ENCODE measurements at places on chromosomes 2 and 18.

GRCh38 chr2:239729681-239730566 lies 295.2 kb downstream of the NDUFA10 start:
- no peak for DNase-seq

DNA sequence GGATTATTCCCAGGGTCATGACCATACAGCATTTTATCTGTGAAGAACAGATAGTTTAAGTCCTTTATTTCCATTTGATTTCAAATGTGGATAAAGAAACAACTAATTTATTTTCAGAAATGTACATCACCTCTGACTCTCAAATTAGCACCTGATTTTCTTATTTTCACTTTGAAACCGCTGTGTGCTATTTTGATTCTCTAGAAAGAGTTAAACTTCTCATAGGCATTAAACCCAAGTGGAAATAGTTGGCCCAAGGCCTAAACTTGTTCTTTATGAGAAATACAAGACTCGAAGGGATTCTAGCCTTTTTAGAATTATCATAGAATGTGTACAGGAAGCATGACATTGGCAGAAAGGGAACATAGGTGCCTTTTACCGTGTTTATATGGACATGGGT lies 41.5 kb upstream of the LTBP1 start:
- DNase-seq = no peak

DNA sequence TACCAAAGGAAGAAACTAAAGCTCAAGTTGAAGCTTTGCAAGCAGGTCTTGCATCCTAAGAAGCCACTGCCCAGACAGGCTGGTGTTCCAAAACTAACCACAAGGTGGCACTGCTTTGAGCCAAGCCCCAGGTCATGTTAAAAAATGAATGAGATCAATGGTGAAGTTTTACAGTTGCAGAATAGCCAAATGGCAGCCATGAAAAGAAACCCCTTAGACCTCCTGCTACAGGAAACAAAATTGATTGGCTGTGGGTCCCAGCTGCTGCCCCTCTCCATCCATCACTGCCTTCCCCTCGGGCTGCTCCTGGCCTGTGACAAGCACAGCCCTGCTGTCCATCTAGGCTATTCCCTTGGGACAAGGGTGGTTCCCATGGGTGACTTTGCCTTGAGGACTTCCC lies 20.7 kb upstream of the MREG start:
- DNase-seq = peak; percentile 81

- DNase-seq = peak; percentile 87
Observed at GRCh38 chr2:217370391-217370790, 510.5 kb upstream of the TNP1 start.

DNA sequence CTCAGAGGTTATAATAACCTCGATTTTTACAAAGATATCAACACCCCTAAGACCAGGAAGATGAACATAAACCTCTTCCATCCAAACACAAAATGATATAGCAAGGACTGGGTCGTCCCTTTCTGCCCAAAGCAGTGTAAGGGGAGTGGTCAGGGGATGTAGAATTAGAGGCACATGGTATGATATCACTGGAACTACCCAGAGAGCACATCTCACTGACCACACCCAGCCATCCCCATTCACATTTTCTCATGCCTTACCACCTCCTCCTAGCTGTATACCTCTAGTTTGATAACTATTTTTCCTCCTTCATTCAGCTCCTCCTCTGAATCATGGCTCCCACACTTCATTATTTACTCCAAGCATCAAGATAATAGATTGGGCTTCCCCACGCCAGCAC lies 152.6 kb downstream of the COPS8 start:
- DNase-seq = no peak

GRCh38 chr2:187842315-187842714 lies 288.1 kb upstream of the TFPI start:
- DNase-seq = no peak

- no peak for DNase-seq
Observed at GRCh38 chr2:212426637-212427412, 111.8 kb downstream of the ERBB4 start.

DNA sequence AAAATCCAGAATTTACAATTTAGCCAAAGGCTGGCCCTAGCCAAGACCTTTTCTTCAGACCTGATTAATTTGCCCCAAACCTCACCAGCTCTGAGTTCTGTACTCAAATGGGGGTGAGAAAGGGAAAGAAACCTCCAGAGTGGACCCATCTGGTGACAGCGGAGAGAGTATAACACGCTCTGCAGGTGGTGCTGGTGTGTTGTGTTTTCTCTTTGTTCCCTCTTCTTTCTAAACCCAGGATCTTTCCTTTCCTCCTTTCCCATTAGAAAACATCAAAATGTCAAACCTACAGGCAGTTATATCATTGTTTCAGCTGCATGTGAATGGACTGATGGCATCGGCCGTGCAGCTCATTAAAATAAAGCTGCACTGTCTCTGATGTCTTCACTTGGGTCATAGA lies 253.2 kb upstream of the SP5 start:
- DNase-seq = no peak

- DNase-seq = no peak
Observed at GRCh38 chr2:199458806-199459285, 1.1 kb upstream of the SATB2 start.

DNA sequence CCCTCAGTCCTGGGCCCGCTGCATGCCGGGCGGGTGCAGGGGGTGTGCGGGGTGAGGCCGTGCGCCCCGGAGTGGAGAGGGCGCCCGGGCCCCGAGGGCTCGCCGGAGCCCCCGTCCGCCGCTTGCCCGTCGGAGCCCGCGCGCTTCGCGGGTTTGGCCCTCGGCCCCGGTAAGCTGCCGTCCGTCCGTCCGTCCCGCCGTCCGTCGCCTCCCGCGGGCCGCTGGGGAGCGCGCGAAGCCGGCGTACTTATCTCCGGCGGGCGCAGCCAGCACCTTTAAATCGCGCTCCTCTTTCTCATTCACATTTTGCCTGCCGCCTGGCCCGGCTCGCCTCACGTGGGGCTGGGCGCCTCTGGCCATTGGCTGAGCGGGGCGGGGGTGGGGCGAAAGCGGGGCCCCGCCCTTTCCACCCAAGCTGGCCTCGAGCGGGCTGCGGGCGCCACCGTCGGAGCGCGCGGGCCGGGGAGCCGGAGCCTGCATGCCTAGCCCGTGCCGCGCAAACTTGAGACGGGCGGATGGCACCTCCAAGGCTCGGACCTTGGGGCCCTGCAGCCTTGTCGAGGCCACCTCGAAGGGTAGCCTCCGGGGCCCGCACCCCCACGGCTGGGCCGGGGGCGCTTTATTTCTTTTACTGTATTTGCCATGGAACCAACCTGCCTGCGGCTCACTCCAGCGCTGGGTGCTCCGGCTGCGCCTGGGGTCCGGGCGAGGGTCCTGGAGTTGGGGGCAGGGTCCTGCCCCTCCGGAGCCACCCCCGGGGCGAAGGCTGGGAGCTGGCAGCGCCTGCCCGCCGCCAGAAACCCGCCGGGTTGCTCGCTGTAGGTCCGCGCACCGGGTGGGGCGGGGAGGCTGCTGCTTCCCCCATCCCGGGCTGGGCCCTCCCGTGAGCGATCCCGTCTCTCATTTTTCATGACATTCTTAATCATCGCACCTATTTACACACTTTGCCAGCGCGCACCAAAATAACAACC lies at the start of gene GBX2:
TSS of gene GBX2 (minus strand) at position 277 of the 971 bp plus-strand sequence. CDS start 415 bp downstream, outside the sequence.
- no peak for DNase-seq

DNA sequence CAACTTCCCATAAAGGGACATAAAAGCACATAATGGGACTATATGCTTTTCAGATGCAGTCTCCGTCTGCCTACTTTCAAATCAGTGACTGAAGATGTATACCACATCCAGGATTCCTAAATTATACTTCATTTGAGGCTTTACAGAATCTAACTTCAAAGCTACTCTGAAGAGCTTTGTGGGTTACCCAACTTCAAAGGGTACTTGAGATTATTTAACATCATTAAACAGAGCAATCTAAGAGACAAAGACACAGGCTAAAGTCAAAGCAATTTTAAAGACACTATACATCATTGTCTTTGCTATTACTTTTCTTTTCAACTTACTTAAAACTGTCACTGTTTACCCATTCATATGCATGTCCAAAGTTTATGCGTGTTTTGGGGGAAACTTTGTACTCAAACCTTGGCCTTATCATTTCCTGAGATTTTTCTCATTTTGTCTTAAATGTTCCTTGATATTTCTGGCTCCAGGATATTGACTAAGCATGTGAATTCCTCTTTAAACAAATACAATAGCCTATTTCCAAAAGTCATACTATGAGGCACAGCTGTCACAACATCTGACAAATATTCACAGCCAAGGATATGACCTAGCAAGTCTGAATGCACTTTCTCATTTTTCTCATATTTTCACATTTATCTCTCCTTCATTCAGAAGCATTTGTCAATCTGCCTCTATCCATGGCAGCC lies 1985.1 kb upstream of the PIK3C3 start:
- DNase-seq = no peak

DNA sequence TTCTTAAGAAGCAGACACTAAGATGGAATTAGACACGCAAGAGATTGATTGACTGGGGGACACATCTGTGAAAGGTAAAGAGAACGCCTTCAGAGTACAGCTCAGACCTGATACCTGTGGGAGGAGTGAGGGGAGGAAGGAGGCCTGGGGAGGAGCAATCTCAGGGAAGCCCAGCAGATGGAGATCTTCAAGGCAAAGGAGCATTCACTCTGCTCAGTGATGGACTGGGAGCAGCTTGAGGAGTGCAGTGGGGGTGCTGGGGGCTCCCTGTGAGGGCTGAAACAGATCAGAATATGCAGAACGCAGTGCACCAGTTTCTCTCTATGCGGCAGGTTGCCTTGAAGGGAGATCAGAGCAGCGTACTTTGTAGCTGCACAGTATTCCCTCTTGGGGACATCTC lies 103.7 kb upstream of the ATP8B1 start:
- no peak for DNase-seq

DNA sequence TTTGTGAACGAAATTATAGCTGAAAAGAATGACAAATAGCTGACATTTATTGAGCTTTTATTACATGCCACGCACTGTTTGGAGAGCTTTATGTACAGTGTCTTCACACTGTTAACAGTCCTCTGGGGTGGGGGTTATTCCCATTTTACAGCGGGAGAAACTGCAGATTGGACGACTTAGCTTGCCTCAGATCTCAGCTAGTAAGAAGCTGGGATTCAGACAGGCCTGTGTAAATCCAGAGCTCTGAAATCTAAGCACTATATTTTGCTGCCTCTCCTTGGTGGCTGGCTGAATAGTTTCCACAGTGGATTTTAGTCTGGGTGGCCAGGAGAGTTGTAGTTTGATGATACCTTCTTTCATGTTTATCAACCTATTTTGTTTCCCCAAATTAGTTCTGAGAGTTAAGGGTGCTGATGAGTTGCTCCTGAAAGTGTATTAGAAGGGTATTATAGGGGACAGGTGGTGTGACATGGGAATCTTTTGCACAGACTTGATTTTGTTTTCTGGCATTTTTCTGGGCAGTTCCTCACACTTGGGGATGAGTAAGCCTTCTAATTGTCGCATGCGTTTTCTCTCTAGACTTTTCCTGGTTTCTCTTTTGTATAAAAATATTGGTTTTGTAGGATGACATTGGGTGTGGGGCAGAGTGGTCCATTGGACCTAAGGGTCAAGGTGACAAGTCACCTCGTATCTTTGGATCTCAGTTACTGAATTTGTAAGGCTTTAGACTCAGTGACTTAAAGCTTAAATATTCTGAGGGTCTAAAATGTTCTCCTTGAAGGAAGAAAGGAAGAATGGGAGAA lies 1.5 kb downstream of the ACSL3 start:
- peak; percentile 33 for DNase-seq

DNA sequence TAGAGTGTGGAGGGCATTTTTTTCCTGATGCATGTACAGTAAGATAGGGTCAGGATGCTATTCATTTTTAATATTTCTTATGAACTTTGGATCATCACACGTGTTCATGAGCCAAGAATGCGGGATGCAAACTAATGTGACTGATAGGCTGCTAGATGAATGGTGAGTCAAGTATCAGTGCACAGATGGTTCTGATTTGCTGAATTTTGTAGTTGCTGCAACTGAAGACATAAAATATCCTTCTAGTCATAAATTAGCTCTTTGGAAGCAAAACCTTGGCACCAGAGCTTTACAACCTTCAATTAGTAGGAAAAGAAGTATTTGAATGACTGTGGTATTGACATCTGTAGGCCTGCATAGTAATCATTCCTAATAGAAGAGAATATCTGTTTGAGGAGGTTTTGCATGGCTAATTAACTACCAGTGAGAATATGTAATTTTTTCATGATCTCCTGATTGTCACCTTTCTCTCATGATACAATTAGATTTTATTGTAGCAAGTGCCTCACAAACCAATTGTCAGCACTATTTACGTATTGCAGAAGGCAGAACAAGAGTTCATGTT lies 94.0 kb downstream of the VRK2 start:
- no peak for DNase-seq

GRCh38 chr2:181305301-181306123 lies 151.7 kb upstream of the ITGA4 start:
- peak; percentile 98 for DNase-seq

GRCh38 chr2:38613849-38614213 lies 11.1 kb upstream of the HNRNPLL start:
- no peak for DNase-seq

- DNase-seq = peak; percentile 9
Observed at GRCh38 chr18:52694804-52695203, 354.8 kb downstream of the DCC start.

DNA sequence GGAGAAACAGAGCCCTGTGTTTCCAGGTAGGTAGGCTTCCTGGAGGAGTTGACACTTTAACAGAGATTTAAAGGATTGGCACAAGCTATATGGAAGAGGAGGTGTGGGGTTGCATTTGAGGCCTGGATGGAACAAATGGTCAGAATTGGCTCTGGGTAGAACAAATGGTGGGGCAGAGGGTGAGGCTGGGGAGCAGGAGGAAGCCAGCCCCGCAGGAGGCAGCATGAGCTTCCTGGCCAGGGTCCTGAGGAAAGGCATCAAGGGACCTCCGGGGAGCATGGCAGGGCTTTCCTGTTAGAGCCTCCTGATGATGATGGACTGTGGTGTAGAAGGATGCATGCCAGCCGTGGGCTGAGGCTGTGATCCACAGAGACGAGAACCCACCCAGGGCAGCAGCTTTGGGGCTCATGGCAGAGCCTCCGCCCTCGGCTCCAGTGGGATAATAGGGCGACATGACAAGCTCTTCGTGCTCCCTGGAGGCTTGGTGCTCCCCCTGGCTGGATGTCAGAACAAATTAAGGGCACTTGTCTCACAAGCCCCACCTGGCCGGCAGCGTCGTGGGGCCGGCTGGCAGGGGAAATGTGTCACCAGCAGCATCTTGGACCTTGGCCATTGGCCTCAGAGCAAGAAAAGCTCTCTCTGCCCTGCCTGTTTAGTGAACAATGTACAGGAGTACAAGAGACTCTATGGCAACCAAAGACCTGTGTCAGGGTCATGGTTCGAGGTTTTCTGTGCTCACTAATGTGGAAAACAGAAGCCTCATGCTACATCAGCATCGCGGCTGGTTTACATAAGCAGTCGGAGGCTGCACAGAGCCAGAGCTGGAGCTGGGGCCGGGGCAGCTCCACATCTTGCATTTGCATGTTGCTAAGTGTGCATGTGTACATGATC lies 153.5 kb downstream of the MYCN start:
- DNase-seq = no peak

DNA sequence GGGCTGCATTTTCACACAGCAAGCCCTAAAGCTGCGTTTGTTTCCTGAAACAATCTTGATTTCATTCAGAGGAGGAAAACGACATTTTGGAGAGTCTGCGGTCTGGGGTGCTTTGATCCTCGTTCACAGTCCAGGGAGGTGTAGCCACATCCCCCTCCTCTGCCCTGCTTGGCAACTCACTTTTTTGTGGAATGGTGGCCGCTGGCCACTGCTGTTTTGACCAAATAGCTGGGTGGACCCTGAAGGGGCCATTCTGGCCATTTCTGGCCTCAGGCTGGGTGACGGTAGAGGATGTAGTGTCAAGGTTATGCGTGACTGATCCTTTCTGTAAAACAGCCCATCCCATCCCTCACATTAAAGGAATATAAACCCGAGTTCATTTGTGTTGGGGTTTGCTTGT lies 62.2 kb downstream of the INPP4A start:
- DNase-seq = no peak

Measured in NB4 (cell line).